NCI-H1930 (cell line): ENCODE measurements at places on chromosomes 6 and 20.

DNA sequence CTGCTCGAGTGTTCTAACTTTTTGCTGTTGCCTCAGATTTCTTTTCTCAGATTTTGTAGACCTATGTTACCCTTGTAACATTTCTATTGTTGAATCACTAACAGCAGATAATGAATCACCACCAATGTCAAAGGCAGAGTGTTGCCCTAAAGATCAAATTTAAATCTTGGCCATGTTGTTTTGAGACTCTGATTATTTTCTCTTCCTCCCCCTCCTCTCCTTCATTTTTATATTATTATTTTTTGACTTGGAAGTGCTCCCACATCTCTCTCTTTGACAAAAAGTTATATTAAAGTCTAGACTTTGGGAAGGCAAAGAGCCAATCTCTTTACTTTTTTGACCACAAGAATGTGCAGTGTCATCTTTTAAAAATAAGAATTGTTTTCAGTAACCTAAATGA is 422.7 kb downstream of the NKAIN2 start:
- DNase-seq = no peak

DNA sequence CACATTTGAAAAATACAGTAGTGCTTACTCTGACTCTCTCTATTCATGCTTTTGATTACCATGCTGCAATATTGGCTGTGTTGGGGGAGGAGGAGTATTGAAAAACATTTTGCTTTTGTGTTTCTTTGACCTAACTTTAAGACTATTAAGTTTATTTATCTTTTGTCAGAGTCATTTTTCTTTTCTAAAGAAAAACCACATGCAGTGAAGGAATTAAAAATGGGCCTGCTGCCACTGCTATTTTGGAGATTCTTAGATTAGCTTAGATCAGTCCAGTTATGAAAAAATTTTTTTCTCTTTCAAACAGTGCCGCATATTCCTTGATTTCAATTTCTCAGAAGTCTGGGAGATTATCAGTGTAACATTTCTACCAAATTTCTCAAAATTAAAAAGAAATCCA is 36.1 kb downstream of the BCKDHB start:
- DNase-seq = no peak

DNA sequence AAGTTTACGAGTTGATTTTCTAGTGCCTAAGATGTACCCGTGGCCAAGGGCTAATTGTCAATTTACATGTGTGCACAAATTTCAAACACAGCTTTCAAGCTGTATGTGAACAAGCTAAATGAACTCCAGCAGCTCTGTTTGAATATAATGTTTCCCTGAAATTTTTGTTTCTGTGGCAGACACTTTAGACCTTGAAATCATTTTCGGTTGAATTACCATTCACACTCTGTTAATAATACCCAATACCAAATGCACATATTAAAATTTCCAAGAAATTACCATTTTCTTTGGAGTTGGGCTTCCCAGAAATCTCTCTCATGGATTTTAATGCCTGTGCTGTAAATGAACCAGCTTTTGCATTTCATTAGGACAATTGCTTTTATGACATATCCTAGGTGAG is 506.1 kb upstream of the ID4 start:
- DNase-seq = no peak

- no peak for DNase-seq
Observed at GRCh38 chr6:112061605-112062004, 7.7 kb downstream of the CCN6 start.

GRCh38 chr20:36405255-36405654 is 99.1 kb downstream of the DLGAP4 start:
- DNase-seq = no peak

DNA sequence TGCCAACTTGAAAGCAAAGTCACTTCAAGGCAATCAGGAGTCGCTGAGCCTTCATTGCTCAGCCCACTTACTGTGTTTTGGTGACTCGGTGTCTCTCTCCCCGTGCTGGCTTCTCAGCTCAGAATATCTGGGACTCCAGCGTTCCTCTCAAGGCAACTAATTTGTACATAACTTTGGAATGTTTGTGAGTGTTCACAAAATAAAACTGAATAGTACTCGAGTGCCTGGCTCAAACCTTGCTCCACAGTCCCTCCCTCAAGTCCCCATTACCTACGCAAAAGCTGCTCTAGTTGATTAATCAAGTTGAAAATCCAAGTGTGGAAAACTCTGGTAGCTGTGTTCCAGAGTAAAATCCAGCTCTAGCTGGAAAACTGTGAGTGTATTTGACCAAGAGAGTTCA is 8.6 kb downstream of the IPCEF1 start:
- DNase-seq = no peak

DNA sequence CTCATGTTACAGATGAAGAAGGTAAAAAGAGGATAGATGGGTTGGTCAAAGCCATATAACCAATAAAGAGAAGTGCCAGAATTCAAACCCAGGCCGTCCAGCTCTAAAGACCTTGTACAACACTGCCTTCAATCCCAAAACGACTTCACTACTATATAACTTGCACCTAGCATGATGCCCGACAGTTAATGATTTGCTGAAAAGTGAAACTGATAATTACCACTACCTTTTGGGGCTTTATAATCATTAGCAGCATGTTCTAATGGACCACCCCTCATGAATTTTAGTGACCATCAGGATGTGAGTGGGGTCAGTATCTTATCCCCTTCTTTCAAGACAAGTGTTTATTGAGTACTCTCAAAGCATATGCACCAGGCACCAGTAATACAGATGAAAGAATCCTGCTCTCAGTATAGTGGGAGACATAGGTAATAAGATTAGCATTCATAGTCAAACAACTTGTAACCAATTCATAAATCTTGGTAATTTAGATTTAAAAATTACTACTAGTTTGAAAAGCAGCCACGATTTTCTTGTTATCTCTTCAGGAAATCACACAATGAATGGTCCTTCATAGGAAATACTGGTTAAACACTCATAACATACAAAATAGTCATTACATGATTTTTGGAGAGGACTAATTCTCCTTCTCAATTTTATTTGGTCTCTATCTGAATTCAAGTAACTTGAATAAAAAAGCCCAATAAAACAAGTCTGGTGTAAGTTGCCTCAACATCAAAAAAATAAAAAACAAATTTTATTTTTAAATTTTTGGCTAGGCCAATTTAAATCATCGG is 98.0 kb downstream of the EPB41L2 start:
- DNase-seq = no peak

GRCh38 chr6:116446399-116446798 is 14.8 kb upstream of the CALHM6 start:
- DNase-seq = no peak

DNA sequence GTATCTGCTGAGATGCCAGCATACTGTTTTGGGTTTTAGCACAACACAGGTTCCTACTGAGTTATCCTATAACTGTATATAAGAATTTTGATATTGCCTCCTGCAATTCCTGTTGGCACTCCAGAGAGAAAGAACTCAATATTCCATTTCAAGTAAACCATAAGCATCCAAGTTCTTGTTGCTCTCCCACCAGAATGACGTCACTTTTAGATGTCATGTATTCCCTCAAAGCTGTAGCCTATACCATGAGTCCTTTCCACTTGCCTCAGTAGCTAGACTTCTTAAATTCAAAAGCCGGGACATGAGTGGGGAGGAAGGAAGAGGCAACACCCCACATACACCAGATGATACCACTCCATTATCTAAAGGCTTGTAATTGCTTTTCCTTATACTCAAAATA is 171.5 kb downstream of the ALDH8A1 start:
- no peak for DNase-seq

DNA sequence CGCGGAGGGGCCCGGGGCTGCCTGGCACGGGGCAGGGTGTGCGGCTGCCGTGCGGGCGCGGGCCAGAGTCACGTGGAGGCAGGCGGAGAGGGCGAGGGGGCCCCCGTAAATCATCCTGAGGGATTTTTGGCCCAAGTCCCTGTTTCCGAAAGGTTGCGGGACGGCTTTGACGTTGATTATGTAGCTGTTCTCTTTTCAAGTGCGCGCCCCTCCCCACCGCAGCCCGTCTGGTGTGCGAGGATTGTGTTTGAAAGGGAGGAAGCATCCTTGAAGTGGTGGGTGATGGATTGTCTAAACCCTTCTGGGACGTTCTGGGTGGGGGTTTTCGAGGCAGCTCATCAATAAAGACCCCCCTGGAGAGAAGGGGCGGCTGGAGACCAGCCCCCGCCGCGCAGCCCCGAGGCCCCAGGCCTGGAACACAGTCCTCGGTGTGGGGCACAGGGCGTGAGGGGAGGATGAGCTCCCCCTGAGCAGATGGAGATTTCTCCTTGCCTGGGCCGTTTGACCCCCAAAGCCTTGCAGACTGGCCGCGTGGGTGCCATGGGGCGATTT is 7.0 kb upstream of the FOXF2 start:
- no peak for DNase-seq

GRCh38 chr6:70270287-70271005 is 32.4 kb downstream of the COL9A1 start:
- DNase-seq = no peak

GRCh38 chr6:39193201-39193791 is 36.0 kb downstream of the KCNK5 start:
- DNase-seq = no peak

DNA sequence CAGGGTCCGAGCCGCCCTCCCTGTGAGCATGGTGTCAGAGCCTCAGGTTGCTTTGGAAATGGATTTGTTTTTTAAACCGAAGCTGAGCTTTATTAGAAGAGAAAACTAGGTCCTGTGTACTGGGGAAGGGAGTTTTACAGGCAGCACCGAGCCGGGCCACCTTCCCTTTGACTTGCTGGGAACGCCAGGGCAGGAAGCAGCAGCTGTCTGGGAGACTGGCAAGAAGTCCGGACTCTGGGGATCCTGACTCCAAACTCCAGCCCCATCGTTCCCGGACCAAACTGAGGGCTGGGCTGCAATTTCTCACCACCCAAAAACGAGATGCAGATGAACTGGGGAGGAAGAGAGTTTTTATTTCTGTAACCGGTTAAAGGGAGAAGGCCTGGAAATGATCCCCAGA is 214.9 kb upstream of the KCNG1 start:
- no peak for DNase-seq

DNA sequence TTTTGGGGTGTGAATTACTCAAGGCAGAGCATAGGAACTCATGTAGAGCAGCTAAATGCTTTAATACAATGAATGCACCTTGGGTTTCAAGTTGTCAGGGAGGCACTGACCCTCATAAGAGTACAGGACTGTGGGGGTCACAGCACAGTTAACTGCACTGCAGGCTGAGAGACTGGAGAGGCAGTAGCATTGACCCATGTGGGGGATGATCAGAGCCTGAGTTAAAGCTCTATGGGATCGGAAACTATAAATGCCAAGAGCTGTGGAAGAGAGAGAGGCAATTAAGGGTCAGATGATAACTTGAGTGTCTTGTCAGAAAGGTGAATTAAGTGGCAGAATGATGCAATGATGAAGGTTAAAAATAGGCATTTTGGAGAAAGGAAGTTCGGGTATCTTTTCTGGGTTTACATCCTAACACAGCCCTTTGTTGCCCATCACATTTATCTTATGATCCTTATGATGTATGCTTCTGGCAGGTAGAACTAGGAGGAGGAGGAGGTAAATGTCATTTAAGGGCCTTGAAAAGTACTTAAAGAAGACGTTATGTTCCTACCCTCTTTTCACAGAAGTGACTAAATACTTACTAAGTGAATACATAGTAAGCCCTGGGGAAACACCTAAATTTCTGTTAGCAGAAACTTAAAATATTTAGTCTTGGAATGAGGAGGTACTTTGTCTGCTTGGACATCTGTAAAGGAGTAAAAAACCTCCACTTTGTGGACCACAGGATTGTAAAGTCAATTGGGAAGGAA is 24.2 kb downstream of the LRRC1 start:
- DNase-seq = no peak

GRCh38 chr20:41150664-41151063 is 13.3 kb downstream of the PLCG1 start:
- no peak for DNase-seq

DNA sequence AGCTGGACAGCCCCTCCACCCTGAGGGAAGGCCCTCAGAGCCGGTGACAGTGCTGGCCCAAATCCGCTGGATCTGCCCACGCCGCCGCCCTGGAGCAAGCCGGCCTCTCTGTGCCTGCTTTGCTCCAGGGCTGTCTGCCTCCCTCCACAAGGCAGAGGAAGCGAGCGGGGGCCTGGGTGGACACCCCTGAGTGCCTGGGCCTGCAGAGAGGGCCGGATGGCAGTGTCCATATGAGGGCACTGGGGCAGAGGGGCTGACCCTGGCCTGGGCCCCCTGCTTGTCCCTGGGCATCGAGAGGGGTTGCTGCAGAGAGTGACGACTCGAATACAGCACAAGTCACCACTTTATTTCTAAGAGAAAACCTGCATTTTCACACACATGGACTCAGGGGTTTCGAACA is 348.6 kb downstream of the ZFAND3 start:
- DNase-seq = no peak

DNA sequence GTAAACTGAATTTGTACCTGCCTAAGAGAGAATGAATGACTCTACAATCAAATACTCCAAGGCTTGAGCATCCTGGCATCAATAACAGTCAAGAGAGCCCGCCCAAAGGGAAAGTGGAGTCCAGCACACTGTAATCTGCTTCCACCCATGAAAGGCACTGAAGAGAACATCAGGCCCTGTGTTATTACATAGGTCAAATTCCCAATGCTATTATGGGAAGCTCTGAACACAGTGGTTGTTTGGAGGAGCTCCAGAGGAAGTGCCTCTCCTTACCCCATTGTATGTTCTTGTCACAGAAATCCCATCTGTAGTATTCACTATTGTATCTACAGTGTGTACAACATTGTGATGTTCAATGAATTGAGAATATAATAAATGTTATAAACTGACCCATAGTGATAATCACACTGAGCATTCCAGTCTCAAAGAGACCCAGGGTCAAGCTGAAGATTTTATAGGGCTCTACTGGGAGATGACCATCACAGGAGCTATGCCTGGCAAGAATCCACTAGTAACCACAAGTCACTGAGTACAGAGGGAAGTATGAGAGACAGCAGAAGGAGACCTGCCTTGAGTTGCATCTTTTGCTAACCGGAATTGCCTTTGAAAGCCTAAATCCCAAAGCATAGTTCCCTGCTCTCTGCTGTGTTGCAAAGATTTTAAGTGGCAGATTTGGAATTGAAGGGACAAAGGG is 446.7 kb downstream of the GJA1 start:
- no peak for DNase-seq

DNA sequence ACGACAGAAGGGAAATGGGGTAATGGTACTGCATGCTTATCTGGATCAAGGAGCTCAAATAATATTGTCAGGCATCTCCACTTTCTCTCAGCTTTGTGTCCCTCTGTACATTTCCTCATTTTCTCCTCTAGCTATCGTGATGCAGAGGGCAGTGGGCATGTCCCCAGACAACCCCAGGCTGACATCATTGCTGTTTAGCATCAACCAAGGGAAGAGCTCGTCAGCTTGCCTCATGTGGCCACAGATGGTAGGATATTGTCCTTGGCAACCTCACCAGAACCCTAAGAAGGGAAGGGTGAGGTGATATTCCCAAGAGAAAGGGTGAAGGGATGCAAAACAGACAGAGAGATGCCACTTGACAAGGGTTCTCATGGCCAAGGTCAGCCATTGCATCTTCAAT is 58.3 kb downstream of the MAFB start:
- DNase-seq = no peak

GRCh38 chr6:111503194-111503593 is 20.2 kb upstream of the REV3L start:
- no peak for DNase-seq

DNA sequence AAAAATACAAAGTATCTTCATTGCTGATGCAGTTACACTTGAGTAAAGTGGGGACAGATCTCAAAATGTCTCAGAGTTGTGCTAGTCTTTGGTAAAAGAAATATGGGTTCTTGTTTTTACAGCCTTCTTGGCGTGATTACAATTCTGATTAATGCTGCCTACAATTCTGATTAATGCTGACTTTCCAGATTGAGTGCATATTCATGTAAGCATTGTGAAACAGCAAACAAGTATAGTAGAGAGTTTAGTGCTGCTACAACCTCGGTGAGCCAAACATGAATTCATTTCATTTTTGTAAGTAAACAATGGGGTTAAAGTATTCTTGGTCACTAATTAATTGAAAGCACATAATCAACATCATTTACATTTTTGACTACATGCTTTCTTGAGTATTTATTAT is at the start of gene DEFB113:
Gene DEFB113 (minus strand): TSS at position 21 of the 400 bp plus-strand sequence. CDS start 0 bp downstream, at position 21.
- no peak for DNase-seq
